ENCODE measurements at places on chromosomes 16 and 17.

DNA sequence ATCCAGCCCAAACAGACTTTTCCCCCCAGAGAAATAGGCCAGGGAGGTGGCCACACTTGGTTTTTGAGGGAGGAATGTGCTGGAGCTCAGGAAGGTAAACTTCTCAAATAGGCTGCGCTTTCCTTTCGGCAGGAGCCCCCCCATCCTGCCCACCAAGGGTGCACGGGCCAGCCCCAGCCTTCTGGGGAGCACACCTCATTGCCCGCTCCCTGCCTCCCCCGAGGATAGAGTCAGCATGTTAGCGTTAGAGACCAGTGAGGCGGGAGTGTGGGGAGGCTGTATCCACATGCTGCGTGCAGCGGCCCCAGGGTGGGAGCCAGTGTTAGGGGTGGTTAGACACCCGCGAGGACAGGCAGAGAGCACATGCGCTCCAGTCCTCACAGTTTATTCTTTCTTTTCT lies 42.3 kb downstream of the PIPOX start:
- no peak for DNase-seq

- DNase-seq: no peak
These were observed 27.8 kb downstream of the NAGPA start for GRCh38 chr16:5005916-5006315.

DNA sequence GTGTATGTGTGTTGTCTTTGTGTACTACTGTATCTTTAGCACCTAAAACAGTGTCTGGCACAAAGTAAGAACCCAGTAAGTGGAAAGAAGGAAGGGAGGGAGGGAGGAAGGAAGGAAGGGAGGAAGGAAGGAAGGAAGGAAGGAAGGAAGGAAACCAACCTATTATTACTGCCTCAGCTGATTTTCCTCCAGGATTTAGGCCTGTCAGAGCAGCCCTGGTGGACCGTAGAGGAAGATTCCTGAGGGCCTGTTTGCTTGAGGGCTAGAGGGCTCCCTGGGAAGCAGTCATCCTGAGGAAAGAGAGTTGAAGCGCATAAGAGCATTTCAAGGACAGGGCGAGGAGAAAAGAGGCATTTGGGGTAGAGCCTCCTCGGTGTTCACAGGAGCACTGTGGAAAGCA lies 61.5 kb downstream of the WSB1 start:
- DNase-seq: no peak

GRCh38 chr17:61981323-61981722 lies 53.5 kb upstream of the INTS2 start:
- no peak for DNase-seq

DNA sequence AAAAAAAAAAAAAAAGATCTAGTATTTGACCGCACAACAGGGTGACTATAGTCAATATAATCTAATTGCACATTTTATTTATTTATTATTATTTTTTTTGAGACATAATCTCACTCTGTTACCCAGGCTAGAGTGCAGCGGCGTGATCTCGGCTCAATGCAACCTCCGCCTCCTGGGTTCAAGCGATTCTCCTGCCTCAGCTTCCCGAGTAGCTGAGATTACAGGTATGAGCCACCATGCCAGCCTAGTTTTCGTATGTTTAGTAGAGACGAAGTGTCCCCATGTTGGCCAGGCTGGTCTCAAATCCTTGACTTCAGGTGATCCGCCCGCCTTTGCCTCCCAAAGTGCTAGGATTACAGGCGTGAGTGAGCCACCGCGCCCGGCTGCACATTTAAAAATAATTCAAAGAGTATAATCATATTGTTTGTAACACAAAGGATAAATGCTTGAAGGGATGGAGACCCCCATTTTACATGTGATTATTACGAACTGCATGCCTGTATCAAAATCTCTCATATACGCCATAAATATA lies 794 bp downstream of the ANKS3 start:
- no peak for DNase-seq
